ENCODE measurements at places on chromosomes 4 and X.

- no peak for DNase-seq
These were observed 107.8 kb upstream of the TMEM47 start for GRCh38 chrX:34764852-34765361.

DNA sequence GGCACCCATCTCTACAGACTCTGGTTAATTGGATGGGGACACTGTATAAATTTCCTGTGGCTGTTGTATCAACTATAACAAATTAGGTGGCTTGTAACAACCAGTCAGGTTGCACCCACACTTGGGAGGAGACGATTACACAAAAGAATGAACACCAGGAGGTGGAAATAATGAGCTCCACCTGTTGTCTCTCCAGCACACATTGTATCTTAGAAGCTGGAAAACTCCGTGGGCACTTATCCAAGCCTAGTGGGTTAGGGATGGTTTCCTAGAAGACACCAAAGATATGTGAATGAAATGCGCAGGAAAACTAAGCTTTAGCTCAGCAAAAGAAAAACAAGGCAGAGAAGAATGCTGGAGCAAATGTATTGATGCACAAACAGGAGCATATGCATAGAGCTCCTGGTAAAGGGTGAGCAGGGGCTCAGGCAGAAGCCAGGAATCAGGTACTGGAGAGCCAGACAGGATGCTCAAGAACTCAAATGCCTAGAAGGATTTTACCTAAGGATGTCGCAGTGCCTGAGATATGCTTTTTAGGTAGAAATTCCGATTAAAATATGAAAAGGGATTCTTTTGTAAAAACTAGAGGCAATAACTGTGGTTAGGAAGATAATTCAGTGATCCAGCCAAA is 111.7 kb downstream of the GALNTL6 start:
- DNase-seq = no peak

GRCh38 chr4:41324861-41325260 is 68.1 kb downstream of the UCHL1 start:
- DNase-seq = no peak

- DNase-seq = no peak
These were observed 890 bp downstream of the BOD1L1 start for GRCh38 chr4:13626492-13627177.

- DNase-seq = no peak
These were observed 31.5 kb downstream of the PRPS1 start for GRCh38 chrX:107659768-107660167.

- DNase-seq = no peak
These were observed 391.9 kb downstream of the KCTD8 start for GRCh38 chr4:44056721-44057151.

DNA sequence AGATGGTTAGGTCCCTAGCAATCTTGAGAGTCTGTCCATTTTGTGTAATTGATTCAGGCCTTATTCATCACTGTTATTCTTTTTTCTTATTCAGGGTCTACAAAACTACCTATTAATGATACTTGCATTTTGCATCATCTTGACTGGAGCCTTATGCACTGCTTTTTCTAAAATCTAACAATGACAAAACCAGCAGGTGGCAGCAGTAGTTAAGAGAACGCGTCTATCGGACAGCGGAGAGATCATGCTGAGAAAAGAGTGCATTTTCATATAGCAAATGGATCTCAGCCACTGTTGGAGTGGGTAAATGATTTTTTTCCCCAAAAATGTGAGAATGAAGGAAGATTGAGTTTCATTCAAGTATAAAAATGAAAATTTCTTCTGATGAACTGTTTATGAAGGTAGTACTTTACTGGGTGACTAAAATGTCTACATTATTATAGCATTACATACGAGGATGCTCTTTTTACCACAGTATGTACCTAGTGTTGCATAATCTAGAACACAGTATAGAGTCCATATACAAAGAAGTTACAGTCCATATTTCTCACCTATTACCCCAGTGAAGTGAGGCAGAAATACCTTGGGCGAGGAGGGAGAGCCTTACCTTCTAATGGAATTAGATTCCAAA is 43.2 kb downstream of the TMEM144 start:
- peak; percentile 3 for DNase-seq

- no peak for DNase-seq
These were observed 63.9 kb upstream of the KIT start for GRCh38 chr4:54593795-54594322.
